ENCODE measurements at places on chromosomes 3 and 15. TPM values are rescaled to one million over a fixed set of nuclear protein-coding genes. Genes with fewer than 3 reads are reported as not detected.

Gene LRRN1
- 20.1 TPM for polyA plus RNA-seq

Gene TM4SF18
- 23.4 TPM for polyA plus RNA-seq

GRCh38 chr3:170372190-170372879, 14.8 kb downstream of the SKIL start:
- DNase-seq, result no peak

DNA sequence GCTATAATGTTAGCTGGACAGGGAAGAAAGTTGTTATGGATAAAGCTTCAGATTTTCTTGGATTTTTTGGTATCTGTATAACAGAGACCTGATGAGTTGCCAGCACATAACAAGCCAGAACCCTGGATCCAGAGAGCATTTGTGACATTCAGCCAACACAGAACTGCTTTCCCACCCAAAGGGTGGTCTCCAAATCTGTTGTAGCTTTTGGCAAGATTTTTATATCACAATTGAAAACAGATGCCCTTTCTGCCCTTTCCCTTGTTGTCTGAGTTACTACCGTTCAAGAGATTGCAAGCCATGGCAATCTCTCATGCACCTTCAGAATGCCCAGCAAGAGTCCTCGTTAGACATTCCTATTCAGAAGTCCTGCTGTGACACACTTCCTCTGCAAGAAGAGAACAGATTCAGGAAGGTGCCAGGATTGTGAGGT, 107.6 kb upstream of the FGF7 start:
- no peak for DNase-seq

- DNase-seq, result no peak
Measured at GRCh38 chr15:78682004-78682651, 41.1 kb upstream of the CHRNB4 start.

Measured in right renal pelvis (tissue), 4 donors.